ENCODE measurements at places on chromosomes 13 and 19.

GRCh38 chr19:55119053-55119452, 1.6 kb upstream of the PPP1R12C start:
- no peak for DNase-seq

DNA sequence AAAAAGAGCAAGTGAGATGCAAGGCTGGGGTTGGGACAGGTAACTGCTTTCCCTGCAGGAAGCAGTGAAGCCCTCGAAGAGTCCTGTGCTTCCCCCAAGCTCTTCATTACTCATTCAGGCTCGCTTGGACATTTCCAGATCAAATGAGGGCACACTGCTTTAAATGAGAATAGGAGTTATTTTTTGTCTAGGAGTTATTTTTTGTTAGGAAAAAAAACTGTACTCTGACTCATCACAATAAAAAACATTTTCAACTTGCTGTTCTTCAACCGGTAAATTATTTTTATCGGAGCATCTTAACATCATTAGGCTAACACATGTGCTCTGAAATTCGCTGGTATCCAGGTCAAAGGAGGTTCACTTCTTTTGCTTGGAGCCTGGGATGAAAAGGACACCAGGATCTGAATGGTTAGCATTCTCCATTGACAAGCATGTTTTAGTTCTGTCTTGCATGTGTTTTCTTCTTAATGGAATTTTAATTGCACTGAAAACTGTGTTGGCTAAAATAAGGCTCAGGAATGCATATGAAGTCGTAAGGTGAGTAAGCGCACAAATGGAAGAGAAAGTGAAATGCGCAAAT, 80.7 kb upstream of the STK24 start:
- DNase-seq: no peak

DNA sequence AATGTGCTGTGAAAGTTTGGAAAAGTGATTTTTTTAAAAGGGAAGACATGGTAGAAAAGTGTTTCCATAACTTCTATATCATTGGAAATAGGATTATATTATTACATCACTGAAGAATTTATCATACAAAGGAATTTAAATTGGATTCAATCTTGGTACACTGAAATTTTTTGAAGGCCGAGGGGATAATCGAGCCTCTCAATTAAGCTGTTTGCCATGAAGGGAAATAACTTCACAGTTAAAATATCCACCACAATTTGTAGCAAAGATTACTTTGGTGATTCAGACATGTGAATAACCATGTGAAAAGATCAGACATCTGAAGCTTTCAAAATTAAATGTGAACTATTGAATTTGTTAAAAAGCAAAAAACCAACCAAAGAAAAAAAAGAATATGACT, 215.3 kb downstream of the KLF5 start:
- DNase-seq: no peak

DNA sequence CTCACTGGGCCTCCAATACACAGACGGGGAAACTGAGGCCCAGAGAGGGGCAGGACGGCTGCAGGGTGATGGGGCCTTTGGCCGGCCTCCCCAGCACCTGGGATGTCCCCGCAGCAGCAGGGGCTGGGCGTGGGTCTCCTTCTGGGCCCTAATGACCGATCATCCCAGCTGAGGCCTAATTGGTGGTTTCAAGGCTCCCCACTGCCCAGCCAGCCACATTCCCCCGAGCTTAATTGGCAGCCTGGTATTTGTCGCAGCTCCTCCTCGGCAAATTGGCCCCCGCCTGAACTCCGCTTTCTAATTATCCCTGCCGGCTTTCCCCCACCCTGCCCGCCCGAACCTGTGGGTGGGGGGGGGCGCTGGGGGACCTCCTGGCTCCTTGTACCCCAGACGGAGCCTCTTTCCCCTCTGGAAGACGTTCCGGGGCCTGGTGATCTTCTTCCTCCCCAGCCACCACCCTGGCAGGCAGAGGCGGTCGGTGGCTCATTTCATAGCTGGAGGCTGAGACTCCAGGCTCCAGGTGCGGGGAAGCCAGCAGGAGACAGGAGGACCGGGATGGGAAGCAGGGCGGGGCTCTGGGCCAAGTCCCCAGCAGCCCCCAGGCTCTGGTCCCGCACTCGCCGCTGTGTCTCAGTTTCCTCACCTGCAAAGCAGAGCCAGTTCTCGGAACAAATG, 27.2 kb upstream of the WDR18 start:
- no peak for DNase-seq

GRCh38 chr13:23339225-23339624, 94.3 kb downstream of the SACS start:
- DNase-seq: no peak

DNA sequence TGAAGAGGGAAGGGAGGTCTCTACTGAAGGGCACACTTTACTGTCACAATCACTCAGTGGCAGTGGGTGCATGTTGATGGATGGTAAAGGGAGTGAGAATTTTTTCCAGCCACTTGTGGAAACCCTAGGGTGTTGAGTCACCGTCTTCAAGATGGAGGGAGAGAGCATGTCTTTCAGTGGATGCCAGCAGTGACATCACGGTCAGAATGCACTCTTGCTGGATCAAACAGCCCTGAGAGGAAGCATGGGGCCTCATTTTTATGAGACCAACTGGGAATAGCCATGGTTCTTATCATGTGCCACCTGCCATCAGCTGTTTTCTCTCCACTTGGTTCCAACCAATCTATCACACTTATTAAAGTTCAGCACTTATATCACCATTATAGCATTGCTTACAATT, 182.5 kb downstream of the KCNRG start:
- DNase-seq: no peak

- DNase-seq: no peak
Observed at GRCh38 chr19:46025835-46026234, 3.0 kb upstream of the PGLYRP1 start.

Measured in CD4-positive, alpha-beta T cell treated with Interleukin-15 for 4 hours (primary cell).